ENCODE measurements at places on chromosomes 7 and 10.

GRCh38 chr7:23712368-23713284, 2.6 kb downstream of the STK31 start:
- peak; percentile 78 for DNase-seq

GRCh38 chr7:33578166-33578565, 327.2 kb upstream of the BMPER start:
- no peak for DNase-seq

GRCh38 chr7:135980012-135980551, 2.9 kb upstream of the MTPN start:
- no peak for DNase-seq

GRCh38 chr10:116030576-116030975, 242.4 kb downstream of the GFRA1 start:
- DNase-seq, result no peak

DNA sequence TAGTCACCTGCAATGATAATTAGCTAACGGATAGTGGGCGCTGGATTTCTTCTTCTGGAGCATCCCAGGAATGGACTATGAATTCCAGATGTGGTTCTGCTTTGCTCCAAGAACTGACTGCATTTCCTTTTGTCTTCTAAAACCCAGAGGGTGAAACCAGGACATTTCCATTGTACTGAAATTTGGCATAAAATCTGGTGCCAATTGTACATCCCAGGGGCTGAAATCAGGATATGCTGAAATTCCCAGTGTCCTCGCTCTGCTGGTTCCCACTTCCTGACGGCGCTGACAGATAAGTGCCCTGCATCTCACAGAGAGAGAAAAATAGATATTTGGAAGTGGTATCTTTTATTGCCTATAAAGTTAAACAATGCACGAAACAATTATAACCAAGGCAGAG, 31.9 kb downstream of the RBM20 start:
- no peak for DNase-seq

- no peak for DNase-seq
Observed at GRCh38 chr7:125390981-125391380, 461.4 kb upstream of the POT1 start.

DNA sequence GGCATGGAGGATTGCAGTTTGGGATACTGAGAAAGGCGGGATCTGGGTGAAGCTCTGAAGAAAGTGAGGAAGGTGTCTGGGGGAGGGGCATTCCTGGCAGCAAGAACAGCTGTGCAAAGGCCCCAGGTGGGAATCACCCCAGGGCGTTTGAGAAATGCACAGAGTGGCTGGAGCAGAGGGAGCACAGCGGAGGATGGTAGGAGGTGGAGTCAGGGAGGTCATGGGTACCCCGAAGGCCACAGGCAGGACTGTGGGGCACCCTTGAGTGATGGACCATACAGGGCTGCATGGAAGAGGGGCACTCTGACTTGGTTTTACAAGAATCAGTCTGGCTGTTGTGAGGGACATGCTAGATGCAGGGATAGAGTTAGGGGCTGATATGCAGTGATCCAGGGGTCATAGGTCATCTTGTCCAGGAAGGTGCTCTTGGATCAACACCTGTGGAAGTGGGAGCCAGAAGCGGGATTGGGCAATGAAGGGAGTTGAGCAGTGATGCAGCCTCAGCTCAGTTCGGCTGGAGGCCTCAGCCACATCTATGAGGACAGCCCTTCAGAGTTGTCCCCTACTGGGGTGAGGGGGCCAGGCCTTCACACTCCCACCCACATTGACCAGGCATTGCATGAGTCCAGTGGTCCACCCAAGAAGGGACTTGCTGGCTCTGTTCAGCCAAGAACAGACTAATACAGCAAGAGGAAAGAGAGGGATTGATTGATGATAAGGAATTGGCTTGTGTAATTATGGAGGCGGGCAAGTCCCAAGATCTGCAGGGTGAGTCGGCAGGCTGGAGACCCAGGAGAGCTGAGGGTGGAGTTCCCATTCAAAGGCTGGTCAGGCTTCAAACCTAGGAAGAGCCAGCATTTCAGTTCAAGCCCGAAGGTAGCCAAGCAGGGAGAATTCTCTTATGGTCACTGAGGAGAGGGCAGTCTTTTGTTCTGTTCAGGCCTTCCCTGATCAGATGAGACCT, 48.7 kb downstream of the TSPAN15 start:
- DNase-seq, result no peak

- DNase-seq, result no peak
Observed at GRCh38 chr10:123284022-123284421, 129.8 kb downstream of the BUB3 start.

DNA sequence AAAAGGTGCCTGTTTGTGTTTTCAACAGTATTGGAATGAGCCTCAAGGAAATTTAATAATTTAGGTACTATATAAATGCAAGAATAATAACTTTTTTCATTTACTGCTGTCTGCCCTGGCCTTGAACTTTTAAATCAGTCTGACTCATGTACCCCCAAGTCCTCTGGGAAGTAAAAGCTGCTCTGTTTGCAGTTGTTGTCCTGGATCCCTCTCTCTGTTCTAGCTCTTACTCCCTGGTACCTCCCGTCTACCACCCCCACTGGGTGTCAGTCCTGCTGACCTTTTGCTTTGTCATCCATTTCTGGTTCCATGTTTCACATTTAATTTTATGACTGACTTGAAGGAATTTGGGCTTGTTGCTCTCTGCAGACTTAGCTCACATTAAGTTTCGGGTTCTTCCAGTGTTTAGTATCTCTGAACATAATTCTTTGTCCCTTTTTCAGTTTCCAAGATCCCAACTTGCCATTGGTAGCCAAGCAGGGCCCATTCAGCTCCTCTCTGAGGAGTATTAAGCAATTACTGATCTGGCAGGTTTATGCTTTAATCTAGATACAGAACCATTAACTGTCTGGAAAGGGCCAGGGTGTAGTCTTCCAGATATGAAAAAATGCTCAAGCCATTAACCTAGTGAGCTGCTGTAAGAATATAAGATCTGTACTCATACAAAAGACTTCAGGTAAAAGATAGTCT, 208.7 kb upstream of the FAM3C start:
- no peak for DNase-seq

- no peak for DNase-seq
Observed at GRCh38 chr10:35353395-35353794, 17.1 kb downstream of the CCNY start.

DNA sequence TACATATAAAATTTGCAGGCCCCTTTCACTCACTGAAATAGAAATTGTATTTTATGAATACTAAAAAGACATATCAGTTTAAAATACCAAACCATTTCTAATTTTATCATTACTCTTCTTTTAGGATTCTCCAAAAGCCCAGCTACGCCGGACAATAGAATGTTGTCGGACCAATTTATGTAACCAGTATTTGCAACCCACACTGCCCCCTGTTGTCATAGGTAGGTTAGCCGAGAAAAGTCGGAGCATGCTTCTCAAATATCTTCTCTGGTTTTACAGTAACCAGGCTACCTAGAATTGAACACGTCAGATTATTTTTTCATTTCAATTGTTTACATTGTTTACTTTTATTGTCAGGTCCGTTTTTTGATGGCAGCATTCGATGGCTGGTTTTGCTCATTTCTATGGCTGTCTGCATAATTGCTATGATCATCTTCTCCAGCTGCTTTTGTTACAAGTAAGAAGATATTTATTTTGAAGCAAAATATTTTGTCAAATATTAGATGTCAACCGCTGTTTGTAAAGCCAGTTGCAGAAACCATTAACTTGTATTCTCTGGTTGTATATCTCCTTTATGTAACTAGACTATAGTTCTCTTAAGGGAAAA, 57.6 kb downstream of the MMRN2 start:
- peak; percentile 63 for DNase-seq

DNA sequence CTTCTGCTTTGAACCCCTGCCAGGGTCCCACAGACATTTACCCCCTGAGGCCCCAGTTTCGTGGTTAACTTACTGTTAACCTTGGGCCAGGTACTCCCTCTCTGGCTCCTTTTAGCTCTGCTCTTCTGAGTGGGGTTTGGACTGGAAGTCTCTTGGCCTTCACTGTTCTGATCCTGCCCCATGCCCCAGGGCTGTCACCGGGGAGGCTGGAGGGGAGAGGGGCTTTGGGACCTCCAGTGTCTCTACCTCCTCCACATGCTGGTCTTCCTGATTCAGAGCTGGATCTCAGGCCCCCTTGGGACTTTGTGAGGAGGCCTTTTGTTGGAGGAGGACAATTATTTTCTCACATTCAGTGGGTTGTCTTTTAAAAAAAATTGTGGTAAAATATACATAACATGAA, 12.7 kb upstream of the PALD1 start:
- no peak for DNase-seq

DNA sequence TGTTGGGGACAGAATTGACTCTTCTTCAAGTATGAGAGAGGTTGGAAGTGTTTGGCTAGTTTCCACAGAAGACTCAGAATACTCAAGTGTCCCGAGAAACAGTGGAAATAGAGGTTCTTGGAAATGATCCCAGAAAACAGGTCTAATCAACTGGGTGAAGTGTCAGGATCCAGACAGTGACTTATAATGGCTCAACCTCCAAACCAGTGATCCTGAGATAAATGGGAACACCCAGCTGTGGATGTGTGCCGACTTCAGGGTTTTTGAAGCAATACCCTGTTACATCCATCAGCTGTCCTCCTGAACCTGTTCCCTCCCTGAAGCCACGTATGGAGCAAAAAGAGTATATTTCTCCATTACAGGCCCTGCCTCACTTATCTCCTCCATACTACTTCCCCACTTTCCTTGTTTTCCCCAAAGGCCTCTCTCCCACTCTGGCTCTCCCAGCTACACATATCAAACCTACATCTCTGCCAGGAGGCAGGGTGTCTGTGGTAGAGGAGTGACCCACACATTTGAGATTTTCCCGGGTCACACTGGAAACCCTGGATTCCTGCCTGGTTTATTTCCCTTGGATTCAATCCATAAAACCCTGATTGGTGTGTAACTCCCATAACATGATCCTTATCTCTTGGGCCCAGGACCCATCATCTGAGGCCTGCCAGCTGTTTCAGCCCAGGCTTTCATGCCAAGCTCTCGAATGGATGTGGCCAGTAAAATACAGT, 17.6 kb upstream of the ELOVL3 start:
- DNase-seq, result no peak

GRCh38 chr7:17183630-17184328, 114.7 kb upstream of the AHR start:
- no peak for DNase-seq

- DNase-seq, result peak; percentile 42
Observed at GRCh38 chr7:148286150-148286549, 304.4 kb upstream of the C7orf33 start.

- no peak for DNase-seq
Observed at GRCh38 chr10:84314275-84314674, 14.1 kb upstream of the CCSER2 start.

DNA sequence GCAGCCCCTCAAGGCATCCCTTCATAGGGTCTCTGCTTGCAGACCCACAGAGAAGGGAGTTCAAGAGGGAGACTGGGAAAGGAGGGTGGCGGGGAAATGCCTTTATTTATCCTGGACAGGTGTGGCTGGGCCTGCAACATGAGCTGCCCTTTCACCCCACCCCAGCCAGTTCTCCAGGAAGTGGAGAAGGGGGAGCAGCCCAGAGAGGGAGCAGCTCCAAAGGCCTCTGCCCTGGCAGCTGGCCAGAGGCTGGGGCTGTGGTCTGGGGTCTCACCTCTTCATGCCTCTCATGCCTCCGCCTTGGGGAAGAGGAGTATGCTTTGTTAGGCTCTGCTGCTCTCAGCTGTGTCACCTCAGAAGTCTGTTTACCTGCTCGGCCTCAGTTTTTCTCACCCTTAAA, 3.1 kb downstream of the LDB3 start:
- no peak for DNase-seq

GRCh38 chr7:10343108-10343507, 630.6 kb upstream of the PHF14 start:
- DNase-seq, result no peak

- no peak for DNase-seq
Observed at GRCh38 chr10:88157981-88158465, 294.6 kb downstream of the PTEN start.

DNA sequence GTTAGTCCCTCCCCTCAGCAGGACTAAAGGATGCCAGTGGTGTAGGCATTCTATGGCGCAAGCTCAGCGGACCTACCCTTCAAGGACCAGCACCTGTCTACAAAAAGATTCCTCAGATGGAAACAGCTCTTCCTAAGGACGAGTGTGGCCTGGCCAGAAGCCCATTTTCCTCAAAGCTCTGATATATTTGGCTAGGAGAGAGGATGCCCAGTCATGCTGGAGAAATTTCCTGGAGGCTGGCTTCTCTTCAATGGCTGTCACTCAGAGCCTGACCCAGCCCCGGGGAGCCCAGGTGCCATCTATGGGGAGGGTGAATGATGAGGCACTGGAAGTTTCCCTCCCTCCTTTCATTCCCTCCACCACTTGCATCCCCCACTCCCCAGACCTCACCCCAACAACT, 111.5 kb downstream of the PLXNA4 start:
- DNase-seq, result no peak

DNA sequence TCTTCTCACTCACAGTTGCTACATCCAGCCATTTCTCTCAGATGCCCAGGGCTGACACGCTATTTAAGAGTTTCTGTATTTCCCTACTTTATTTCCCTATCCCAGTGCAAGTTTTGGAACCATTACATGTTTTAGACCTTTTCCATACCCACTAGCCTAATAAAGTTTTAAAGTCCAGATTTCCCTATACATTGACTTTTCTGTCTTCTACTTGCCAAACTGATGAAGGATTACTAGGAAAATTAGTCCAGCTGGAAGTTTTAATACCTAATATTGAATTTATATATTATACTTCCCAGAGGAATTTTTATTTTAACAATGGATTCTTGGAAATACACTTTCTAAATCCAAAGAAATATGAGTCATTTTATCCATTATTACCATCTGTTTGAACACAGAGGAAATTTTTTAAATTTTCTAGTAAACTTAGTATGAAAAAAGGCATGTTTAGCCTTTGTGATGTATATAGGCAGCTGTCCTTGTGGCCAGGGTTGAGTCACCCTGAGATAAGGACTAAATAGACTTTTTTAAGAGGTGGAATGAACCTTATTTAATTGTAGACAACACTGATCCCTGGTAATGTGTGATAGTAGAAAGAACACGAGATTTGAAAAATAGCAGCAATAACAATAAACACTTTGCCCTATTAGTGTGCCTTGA, 205.0 kb downstream of the TFEC start:
- DNase-seq, result no peak

- DNase-seq, result peak; percentile 24
Observed at GRCh38 chr10:46092524-46093081, 46.5 kb upstream of the MSMB start.

- no peak for DNase-seq
Observed at GRCh38 chr10:29802171-29802570, 167.4 kb upstream of the SVIL start.

GRCh38 chr10:110192552-110192951, 14.9 kb upstream of the MXI1 start:
- peak; percentile 33 for DNase-seq

Measured in NAMALWA (cell line).